ENCODE measurements at places on chromosomes 6 and 20.

DNA sequence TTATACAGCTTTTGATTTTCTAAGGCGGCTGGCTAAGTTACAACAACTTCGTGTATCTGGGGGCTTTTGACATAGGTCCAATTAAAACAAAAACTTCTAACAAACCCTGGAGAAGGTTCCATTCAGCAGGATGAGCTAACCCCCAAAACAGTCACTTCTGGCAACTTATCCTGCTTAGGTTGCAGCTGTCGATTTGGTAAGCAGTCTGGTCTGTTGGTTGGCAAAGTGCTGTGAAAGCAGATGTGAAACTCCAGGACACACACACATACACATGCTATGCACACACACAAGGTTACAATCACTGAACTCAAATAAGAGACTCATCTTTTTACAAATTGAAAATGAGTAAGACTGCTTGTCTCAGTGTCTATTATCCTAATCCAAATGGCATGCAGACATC lies 119.0 kb upstream of the STMND1 start:
- peak; percentile 60 for DNase-seq

DNA sequence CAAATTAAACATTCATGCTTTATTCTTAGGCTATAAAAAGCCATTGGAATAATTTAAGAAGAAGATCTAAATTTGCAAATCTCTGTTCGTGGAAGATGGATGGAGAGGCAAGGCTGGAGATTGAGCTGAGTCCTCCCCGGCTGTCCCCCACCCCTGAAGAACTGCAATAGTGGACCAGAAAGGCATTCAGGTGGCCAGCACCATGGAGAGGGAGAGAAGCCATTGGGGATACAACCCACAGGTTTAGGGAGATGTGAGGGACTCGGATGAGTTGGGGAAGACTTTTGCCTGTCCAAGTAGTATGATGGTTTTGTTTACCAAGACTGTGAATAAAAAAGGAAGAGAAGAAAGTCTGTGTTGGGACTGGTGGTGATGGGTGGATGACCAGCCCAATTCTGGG lies 120.8 kb downstream of the F13A1 start:
- no peak for DNase-seq

DNA sequence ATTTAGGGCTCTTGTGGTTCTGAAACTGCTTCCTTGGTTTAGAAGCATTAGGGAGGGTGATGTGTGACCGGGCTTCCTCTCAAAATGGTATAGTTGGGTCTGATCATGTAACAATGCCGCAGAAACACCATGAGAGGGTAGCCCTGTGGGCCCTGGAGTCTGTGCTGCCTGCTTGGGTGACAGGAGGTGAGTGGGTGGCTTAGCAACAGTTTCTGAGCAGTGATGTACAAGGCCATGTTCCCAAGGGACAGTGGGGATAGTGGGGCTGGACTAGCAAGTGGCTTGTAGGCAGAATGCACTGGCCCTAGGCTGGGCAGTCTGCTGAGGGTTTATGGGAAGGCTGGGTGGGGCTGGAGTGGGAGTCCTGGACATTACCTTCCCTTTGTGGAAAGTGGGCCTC lies 106.9 kb upstream of the MYL9 start:
- DNase-seq = no peak

DNA sequence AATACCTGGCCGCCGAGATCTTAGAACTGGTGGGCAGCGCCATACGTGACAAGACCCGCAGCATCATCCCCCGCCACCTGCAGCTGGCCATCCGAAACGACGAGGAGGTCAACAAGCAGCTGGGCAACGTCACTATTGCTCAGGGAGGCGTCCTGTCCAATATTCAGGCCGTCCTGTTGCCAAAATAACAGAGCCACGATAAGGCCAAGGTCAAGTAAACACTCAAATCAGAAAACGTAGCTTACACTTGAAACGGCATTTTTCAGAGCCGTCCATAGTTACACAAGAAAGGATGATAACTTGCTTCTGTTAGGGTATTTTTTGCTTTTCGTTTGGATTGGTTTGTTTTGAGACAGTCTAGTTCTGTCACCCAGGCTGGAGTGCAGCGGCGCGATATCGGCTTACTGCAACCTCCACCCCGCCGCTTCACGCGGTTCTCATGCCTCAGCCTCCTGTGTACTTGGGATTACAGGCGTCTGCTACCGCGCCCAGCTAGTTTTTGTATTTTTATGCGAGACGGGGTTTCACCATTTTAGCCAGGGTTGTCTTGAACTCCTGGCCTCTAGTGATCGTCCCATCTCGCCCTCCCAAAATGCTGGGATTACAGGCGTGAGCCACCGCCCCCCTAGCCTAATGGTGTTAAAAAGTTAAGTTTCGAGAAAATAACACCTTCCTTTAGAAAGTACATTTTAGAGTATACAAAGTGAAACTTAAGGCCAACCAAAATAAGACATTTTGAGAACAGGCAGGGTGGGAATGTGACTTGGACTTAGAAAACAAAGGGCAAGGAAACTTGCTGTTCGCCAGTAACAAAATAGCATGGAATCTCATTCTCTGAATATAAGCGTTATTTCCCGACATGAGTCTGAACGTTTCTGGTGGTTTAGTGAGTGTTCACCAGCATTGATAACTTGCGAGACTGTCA lies 42.8 kb upstream of the HFE start:
- no peak for DNase-seq

DNA sequence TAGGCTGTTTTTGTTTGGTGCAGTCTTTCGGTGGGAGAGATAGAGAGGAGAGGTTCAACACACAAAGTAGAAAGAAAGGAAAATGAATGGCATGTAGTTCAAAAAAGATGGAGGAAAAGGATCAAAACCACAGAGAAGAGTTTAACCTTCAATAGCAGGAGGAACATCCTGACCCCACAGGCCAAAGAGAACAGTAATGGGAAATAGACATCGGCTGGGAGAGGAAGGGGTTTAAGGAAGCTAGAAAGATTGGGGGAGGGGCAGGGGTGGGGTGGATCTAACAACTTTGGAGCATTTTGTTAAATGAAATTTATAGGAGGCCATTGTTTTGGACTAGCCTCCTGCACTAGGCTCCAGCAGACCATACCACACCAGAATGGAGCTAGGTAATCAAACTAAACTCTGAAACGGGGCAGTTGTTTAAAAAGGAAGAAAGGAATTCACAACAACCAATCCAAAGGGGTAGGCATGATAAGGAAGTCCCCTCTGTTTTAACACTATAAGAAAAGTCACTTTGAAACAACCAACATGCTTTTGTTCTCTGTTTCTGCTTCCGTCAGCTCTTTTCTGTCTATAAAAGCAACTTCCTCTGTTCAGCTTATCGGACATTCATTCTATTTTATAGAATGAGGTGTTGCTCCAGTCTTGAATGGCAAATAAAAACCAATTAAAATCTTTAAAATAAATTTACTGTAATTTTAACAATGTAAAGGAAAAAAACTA lies 82.6 kb downstream of the EPB41L2 start:
- DNase-seq = no peak

DNA sequence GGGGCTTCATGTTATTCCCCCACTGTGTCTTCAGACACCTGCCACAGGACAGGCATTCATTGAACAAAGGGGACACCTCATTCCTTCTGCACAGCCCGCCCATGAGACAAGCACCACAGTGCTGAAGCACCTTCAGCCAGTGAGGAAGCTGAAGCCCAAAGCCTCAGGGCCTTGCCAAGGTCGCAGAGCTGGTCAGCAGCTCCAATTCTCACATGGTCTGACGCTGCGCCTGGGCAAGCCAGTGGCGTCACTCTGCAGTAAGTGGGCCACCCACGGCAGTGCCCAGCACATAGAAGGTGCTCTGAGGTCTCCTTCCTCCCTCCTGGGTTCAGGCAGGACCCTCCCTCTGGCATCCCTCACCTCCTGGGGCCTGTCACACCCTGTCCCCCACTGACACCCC lies 43.2 kb downstream of the GRM4 start:
- DNase-seq = no peak

GRCh38 chr6:107704347-107705013 lies 119.6 kb downstream of the SCML4 start:
- DNase-seq = peak; percentile 28

- no peak for DNase-seq
Measured at GRCh38 chr6:150634176-150634963, 34.7 kb downstream of the PLEKHG1 start.

GRCh38 chr20:34402461-34402860 lies 39.4 kb downstream of the ITCH start:
- no peak for DNase-seq

DNA sequence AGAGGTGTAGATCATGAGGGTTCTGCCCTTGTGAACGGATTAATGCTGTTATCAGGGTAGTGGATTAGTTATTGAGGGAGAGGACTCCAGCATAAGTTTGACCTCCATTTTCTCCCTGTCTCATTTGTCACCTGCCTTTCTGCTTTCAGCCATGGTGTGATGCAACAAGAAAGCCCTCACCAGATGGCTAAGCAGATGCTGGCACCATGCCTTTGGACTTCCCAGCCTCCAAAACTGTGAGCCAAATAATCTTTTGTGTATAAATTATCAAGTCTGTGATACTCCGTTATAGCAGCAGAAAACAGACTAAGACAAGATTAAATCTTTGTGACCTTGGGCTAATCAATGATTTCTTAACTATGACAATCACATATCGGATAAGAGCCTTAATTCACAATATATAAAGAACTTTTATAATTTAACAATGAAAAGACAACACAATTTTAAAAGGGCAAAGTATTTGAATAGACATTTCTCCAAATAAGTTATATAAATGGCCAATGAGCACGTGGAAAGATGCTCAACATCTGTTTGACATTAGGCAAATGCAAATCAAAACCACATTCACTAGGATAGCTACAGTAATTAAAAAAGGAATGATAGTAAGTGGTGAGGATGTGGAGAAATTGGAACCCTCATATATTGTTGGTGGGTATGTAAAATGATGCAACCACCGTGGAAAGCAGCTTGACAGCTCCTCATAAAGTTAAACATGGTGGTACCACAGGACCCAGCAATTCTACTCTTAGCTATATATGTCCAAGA lies 45.3 kb upstream of the IFNGR1 start:
- no peak for DNase-seq

DNA sequence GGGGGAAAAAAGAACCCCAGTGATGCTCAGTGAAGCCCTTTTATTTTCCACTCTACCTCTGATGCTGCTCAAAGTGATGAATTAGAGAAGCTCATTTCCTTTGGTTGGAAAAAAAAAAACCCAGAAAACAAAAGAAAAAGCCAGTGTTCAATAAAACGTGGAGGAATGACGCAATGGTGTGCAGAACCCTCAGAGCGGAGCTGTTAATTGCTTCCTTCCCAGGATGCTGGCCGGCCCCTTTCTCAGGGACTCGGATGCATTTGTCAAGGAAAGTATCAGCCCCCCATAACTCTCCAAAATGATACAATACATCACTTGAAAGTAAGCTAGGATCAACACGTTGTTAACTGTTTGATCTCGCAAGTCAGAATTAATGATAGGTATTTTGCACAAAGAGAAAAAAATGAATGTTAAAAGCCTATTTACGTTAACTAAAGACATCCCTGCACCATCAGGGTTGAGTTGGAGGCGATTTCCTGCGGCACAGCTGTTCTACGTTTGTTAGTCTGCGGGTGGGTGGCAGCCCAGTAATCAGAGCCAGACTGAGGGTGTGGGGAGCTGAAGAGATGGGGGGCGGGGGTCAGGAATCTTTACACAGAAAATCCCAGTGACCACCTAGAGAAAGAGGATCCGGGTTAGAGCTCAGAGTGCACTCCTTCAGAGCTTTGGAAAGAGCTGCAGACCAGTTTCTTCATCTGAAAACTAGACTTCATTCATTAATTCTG lies 132.4 kb downstream of the BMP7 start:
- DNase-seq = no peak

DNA sequence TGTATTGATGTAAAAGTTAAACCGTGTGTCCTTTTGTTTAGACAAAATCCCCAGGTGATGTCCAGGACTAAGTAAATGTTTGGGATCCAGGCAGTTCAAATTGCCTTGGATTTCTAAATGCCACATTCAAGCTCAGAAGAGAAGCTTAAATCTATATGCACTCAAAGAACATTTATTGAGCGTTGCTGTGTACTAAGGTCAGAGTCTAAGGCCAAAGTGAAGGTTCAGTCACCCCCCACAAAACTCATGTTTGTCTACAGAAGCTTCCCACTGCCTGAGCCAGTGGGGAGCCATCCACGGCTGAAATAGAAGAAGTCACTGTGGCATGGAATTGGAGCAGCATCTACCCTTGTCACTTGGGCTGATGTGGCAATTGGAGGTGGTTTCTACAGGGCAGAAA lies 70.7 kb upstream of the INSM1 start:
- DNase-seq = no peak

DNA sequence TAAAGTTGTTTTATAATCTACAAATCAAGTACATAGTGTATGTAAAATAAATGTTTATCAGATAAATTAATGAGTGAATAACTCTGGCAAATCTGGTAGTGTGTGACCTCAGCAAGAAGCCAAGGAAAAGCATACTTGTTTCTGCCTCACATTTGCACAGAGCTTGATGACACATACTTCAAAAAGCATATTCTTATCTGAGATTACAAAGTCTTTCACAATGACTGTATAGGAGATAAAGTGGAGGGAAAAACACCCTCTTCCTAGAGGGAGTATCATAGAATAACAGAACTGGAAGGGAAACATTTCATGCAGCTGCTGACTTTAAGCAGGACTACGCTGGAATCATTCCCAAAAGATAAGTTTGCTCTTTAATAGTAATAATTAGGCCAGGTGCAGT lies 28.1 kb upstream of the AKAP7 start:
- DNase-seq = no peak

DNA sequence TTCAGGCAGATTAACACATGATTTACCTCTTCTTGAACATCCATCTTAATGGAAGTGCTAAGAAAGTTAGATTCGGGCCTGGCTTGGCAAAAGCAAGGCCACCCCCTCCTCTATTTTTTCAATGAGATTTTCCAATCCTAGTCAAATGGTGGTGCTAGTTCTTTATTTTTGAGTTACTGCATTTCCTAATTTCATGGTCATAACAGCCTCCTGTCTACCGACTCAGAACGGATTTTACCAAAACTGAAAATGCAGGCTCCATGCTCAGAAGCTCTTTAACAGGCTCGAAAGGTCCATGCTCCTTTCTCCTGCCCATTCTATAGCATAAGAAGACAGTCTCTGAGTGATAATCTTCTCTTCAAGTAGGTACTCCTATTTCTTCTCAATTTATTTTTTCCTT lies 117.2 kb upstream of the ESR1 start:
- peak; percentile 79 for DNase-seq

GRCh38 chr20:33664085-33664761 lies 2.1 kb downstream of the C20orf144 start:
- DNase-seq = no peak

DNA sequence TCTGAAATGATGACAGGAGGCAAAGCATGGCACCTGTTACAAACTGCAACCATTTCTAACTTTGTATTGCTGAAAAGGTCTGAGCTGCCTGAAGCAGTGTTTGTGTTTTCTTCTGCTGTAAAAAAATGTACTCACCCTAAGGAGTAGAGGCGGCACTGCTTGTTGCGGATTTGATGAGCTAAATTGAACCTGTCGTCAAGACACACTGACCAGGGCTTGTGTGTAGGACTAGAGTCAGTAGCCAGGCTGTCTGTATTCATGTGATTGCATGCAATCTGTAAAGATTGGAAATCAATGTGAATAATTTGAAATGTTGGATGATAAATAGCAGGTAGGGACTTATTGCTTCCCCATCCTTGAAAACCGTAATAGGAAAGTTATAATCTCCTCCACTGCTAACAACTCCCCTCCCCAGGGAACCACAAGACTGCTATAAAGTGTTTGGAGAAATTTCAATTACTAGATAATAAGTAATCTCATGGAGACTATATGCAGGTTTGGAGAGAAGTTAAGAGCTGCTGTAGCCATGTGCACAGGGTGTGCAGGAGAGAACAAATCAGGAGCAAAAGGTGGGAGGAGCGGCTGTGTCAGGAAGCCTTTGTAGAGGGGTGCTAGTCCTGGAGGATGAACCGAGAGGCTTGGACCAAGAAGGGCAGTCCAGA lies 42.8 kb downstream of the METTL24 start:
- no peak for DNase-seq

- no peak for DNase-seq
Measured at GRCh38 chr6:36740818-36741179, 43.2 kb downstream of the RAB44 start.

Data from inflammatory macrophage (primary cell).